Spinal cord (tissue), 10 donors: ENCODE measurements at places on chromosomes 1 and 21. TPM values are rescaled to one million over a fixed set of nuclear protein-coding genes. Genes with fewer than 3 reads are reported as not detected.

DNA sequence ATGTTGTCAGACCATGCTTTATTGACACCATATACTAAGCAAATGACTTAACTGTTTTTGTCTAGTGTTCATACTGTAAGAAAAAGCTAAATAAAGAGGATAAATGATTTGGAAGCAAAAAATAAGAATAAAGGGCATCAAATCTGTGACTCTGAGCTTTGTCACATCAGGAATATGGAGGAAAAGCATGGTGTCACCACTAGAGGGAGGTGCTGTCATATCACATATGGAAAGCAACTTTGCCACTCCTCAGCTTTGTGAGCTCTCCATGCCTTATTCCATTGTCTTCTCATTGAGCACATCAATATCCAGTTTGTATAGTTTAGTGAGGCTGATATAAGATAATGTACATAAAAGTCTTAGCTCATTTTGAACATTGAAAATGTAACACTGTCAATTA, 20.8 kb upstream of the GBP1 start:
- H3K4me1 ChIP-seq = no peaks in the 10 kb centered on the region
- H3K36me3 ChIP-seq = no peaks in the 10 kb centered on the region
- no peak overlapping the region for H3K4me3 ChIP-seq
- H3K27ac ChIP-seq = no peak overlapping the region

- peak overlapping the region; percentile 60 for H3K27ac ChIP-seq
- DNase-seq = no peak
- no peaks in the 10 kb centered on the region for H3K27me3 ChIP-seq
- H3K36me3 ChIP-seq = peaks cover 57% of the 10 kb centered on the region
- no peak overlapping the region for H3K4me3 ChIP-seq
These were observed 48.2 kb downstream of the ARHGEF10L start for GRCh38 chr1:17587693-17588047.

The OR2C3 gene
- total RNA-seq = 0.17 TPM

GRCh38 chr21:33089395-33090119, 19.6 kb downstream of the OLIG1 start:
- no peaks in the 10 kb centered on the region for H3K36me3 ChIP-seq
- no peak overlapping the region for H3K4me3 ChIP-seq
- no peak for DNase-seq
- peaks cover 13% of the 10 kb centered on the region for H3K27me3 ChIP-seq
